ENCODE measurements at places on chromosomes 7 and 10.

GRCh38 chr7:37353949-37354655 lies 94.6 kb downstream of the ELMO1 start:
- no peak for DNase-seq

GRCh38 chr10:49049660-49050059 lies 65.7 kb downstream of the VSTM4 start:
- DNase-seq: no peak

DNA sequence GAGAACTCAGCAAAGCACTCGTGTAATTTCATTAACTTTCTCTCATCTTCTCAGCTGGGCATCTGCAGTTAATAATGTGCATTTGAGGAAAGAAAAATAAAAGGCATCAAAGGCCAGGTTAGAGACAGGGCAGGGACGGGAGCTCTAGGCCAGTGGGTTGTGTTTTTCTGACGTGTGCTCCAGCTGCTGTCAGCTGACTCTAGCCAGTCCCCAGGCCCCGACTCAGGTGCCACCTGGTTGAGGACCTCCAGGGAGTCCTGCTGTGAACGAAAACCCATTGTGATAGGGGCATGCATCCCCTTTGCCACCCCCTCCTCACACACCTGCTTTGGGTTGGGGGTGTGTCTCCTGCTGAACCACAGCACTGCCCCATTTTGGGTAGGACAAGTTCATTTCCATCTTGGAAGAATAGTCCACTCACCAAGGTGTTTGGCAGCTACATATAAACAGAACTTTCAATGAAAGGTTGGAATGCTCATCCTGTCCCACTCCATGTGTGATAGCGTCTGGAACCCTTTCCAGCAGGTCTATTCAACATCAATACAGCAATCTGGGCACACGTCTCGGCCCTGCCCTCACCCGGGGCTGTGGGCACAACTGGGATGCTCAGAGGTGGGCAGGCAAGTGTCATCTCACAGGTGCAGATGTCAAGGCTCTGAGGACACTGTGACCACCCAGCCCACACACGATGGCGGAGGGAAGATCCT lies 146.1 kb upstream of the FAM20C start:
- DNase-seq: no peak

- DNase-seq: no peak
Measured at GRCh38 chr7:80596933-80597517, 41.4 kb upstream of the CD36 start.

GRCh38 chr7:72493850-72494661 lies 81.9 kb upstream of the CALN1 start:
- peak; percentile 50 for DNase-seq

GRCh38 chr10:118584181-118584954 lies 11.1 kb downstream of the PRLHR start:
- no peak for DNase-seq

GRCh38 chr10:58436071-58436470 lies 50.9 kb downstream of the TFAM start:
- no peak for DNase-seq

DNA sequence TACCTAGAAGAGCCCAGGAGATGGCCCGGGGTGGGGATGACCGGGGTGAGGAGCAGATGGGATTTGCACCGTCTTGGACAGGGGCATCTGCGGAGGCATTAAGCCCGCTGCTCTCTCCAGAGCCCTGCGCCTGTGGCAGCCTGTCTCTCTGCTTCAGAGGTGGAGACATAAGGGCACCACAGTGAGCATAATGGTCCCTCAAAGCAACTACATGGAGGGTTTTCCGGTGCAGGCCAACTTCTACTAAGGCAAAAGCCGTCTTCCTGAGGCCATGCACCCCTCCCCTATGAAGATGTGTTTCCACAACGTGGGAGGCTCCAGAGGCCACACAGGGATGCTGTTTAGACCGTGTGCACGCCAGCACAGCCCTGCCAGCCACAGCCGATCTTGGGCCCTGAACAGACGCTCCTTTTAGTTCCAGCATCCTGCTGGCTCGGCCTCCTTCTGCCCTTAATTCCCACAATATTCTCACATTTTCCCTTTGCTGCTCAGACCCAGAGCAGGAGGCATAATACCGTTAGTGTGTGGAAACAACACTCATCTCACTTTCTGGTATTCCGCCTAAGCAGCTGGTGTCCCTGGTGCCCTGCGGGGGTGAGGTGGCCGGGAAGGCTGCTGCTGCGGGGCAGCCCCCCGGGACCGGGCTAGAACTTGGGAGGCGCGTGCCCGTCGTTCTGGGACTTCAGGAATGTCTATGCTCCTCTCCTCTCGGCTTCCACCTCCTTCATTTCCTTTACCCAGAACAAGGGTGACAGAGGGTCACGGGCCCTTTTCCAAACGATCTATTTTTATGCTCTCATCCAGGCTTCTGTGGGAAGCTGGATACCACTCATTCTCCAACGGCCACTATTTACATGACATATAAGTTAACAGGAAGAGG lies 266.9 kb downstream of the TNS3 start:
- no peak for DNase-seq

DNA sequence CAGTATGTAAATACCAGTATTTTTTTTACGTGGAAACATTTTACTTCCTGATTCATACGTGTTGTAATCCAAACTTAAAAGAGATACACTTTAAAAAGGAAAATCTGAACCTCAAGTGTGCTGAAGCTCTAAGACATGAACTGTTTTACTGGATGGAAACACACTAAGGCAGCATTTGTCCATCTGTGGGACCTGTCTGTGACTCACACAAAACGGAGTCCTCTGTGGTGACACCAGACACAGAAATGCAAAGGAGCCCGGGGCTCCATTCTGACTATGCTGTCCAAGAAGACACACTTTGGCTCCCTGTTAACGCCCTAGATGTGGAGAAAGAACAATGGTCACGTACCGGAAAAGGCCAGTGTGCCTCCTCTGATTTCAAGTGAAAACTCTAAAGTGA lies 23.9 kb downstream of the RNF133 start:
- DNase-seq: no peak

DNA sequence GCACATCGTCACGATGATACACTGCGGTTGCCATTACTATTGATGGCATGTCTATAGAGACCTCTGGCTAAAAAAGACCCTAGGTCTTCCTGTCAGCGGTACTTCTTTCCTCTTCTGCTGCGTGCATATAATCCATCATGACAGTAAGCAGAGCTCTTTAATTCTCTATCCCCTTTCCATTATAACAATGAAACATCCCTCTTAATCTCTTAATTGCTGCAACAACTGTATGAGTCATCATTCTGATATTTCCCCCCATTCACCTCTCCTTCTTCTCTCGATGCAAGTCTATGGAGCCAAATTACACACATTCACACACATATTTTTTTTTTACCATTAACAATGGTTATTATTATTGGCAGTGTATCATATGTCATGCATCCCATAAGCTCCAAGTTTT lies 45.2 kb upstream of the AKR1E2 start:
- DNase-seq: no peak

DNA sequence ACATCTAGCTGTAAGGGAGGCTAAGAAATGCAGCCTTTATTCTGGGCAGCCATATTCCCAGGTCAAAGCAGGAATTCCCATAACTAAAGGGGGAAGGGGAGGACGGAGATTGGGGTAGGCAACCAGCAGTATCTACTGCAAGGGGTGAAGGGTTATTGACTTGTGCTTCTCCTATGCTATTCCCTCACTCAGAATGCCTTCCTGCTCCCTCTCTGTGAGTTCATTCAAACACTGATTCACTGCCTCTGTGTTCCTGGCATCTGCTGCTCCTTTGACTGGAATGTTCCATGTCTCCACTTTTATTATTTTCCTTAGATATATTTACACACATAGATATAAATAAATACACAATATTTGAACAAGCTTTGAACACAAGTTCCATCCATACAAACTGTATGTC lies 11.1 kb downstream of the HTR7 start:
- no peak for DNase-seq
